ENCODE measurements at places on chromosomes 12 and 14.

GRCh38 chr12:45725631-45726602 is 3.6 kb upstream of the ARID2 start:
- peak; percentile 62 for DNase-seq

GRCh38 chr12:93242154-93242972 is 135.4 kb upstream of the NUDT4 start:
- no peak for DNase-seq

DNA sequence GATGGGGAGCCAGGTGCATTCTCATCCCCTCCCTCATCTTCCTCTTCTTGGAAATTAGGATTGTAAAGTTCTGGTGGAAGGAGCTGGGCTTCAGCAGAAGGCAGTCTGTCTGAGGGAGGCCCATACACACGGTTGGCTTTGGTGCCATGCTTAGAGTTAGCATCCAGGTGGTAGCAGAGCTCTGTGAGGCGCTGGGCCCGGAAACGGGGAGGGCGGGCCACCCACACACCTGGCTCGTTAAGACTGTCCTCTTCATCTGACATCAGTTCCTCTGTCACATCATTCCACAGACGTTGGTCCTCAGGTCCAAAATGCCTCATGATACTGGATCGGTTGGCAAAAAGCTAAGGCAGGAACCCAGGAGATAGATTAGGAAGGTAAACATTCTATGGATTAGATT is 4.9 kb upstream of the AJUBA start:
- DNase-seq: no peak

DNA sequence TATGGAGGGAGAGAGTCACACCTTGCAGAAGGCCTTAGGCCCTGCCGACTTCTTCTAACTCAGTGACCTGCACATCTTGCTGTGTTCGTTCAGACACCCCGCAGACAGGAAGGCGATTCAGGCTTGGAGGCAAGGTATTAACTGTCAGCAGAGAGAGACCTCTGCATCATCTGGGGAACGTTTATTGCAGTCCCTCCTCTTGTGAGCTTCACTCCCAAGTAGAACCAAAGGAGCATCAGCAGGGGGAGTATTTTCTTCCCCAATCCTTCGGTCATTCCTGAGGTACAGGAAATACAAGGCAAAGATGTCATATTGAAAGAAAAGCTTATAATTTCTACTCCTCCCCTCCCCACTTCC is 217.9 kb downstream of the CRADD start:
- no peak for DNase-seq

- DNase-seq: no peak
Observed at GRCh38 chr12:12563290-12563928, 746 bp upstream of the DUSP16 start.
